ENCODE measurements at places on chromosomes 6 and 20. TPM values are rescaled to one million over a fixed set of nuclear protein-coding genes. Genes with fewer than 3 reads are reported as not detected.
A peak's percentile ranks its signal among the peaks of the same experiment; 100 is the strongest.

GRCh38 chr6:155959898-155960495 lies 504.4 kb upstream of the NOX3 start:
- no peak for DNase-seq

- no peak for DNase-seq
These were observed 127.0 kb upstream of the STXBP5 start for GRCh38 chr6:147077251-147077650.

The NFATC2 gene
- total RNA-seq = not detected

- peak; percentile 31 for DNase-seq
These were observed 77.5 kb downstream of the C6orf118 start for GRCh38 chr6:165231581-165232561.

- DNase-seq = no peak
These were observed 478.2 kb upstream of the CITED2 start for GRCh38 chr6:139852488-139853140.

The PPP1R16B gene
- total RNA-seq = not detected

GRCh38 chr20:38267296-38267695 lies 6.8 kb upstream of the KIAA1755 start:
- DNase-seq = no peak

GRCh38 chr6:17015144-17015543 lies 86.7 kb upstream of the STMND1 start:
- DNase-seq = no peak

DNA sequence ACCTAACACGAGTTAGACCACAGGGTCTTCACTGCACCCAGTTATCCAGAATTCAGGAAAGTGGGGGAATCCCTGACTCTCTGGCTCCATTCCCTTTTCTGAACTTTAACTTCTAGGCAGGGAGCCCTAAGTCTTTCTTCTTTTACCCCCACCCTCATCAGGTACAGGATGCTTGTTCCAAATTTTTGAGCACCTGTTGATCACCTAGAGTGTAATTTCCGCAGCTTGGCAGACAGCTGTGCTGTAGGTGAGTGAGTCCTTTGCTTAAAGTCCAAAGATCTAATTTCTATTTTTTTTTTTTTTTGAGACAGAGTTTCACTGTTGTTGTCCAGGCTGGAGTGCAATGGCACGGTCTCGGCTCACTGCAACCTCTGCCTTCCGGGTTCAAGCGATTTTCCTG lies 89.5 kb upstream of the AKIRIN2 start:
- DNase-seq = no peak

DNA sequence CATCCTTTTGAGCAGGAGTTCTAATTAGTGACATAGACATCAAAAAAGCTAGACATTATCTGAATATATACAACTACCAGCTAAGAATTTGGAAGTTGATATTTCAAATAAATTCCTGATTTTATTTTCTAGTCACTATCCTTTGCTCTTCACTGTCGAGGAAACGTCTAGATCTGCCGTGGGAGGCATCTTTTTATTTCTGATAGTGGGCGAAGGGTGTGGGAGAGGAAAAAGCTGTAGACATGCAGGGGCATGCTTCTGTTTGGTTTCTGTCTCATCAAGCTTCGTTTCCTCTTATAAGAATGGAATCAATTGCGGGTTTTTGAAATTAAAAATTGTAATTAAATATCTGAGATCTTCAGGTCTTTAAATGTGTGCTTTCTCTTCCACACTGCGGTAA lies 16.2 kb upstream of the C6orf118 start:
- DNase-seq = no peak

DNA sequence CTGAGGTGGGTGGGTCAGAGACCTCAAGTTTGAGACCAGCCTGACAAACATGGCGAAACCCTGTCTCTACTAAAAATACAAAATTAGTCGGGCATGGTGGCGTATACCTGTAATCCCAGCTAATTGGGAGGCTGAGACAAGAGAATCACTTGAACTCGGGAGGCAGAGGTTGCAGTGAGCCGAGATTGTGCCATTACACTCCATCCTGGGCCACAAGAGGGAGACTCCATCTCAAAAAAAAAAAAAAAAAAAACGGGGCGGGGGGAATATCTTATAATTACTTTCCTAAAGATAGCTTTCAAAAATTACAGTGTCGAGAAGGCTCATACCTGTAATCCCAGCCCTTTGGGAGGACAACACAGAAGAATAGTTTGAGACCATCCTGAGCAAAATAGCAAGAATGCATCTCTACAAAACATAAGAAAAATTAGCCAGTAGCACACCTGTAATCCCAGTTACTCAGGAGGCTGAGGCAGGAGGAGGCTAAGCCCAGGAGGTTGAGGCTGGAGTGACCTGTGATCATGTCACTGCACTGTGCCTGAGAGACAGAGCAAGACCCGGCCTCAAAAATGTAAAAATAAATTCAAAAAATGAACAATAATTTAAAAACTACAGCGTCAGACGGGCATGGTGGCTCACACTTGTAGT lies 25.8 kb downstream of the CBFA2T2 start:
- DNase-seq = no peak

The ERVFRD-1 gene
- not detected for total RNA-seq

The BMP6 gene
- total RNA-seq = 0.74 TPM

GRCh38 chr6:75494290-75494689 lies 690 bp upstream of the FILIP1 start:
- no peak for DNase-seq

GRCh38 chr20:25294459-25295385 lies 46.8 kb downstream of the PYGB start:
- peak; percentile 29 for DNase-seq

DNA sequence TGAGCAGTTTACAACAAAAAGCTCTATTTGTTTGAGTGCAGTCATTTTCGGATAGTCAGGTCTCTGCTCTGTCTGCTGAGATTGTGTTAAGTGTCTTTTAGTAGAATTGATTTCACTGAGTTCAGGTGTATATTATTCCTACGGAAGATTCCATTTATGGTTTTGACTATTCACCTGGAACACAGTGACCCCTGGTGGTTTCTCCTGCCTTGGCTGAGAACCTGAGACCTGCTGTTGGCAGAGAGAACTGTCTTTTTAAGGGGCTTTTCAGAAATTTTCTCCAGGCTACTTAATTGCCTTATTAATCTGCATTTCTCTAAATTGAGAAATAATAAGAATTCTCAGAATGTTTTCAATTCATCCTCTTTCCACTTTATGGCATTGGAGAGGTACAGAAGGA lies 508.0 kb downstream of the TBC1D32 start:
- DNase-seq = no peak

DNA sequence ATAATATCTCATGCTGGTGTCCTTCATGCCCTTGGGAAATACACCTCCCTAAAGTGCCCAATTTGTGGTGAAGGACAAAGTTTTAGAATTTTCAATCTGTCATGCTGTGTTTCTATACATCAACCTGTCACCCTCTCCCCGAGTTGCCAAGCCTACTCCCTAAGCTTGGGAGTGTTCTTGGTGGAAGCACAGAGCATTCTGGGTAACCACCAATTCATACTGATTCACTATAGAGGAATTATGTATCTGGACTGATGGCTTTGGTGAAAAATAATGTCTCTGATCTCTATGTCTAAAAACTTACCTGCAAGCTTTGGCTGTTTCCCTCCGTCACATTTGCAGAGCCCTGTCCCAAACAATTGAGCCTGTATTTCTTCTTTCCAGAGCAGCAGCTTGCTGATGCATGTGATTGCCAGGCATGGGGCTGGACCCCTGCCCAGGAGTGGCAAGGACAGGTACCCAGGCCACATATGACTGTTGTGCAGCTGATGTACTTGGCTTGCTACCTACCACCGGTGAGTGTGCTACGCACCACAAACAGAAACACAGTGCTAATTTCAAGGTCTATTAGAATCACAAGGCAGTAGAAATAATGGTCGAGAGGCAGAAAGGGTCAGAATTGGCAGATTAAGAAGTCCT lies 202.8 kb upstream of the CITED2 start:
- no peak for DNase-seq

The DNAH8 gene
- not detected for total RNA-seq

GRCh38 chr6:138774370-138774769 lies 801 bp downstream of the CCDC28A start:
- DNase-seq = peak; percentile 17

GRCh38 chr20:47735412-47736400 lies 49.6 kb downstream of the SULF2 start:
- DNase-seq = no peak

Measured in MG63 (cell line).